Activated CD4-positive, alpha-beta T cell treated with anti-CD3 and anti-CD28 coated beads, Interleukin-2, Interleukin-4, amounts not matched to agents 100 ng/mL and 50 ng/mL, durations not matched to agents 16 hours and 8 hours (primary cell): ENCODE measurements at places on chromosomes 11 and 22.
A peak's percentile ranks its signal among the peaks of the same experiment; 100 is the strongest.

DNA sequence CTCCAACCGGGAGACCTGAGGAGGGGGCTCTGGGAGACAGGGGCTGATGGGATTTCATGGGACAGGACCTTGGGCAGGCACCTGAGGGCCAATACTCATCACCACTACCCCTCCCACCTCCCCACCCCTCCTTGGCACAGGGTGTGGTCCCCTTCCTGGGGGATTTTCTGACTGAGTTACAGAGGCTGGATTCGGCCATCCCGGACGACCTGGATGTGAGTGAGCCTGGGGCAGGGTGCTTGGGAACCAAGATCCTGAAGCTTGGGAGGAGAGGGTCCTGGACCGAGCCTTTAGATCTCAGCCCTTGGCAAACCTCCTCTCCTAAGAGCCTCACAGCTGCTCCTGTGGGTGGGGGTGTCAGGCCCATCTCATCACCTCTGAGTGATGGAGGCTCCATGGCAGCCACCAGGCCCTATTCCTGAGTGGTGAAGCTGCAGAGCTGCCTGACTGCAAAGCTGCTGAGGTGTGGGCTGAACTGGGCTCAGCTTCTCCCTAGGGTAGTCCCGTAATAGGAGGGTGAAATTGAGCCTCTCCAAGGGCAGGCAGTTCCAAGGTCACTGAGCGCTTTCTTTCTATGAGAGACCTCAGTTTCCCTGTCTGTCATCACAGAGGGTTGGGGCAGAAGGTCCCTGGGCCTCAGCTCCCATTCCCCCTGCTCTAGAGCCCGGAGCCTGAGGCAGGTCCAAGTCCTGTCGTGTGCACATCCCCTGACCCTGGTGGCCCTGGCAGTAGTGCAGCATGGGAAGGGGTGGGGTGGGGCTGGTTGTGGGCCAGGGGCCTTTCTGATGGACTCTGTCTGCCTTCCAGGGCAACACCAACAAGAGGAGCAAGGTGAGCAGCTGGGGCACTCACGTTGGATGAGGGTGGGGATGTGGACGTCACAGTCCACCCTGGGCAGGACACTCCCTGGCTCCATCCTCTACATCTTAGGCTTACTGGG, 6.5 kb downstream of the RGL4 start:
- DNase-seq, result no peak

GRCh38 chr11:36534276-36534840, 24.3 kb upstream of the TRAF6 start:
- no peak for DNase-seq

GRCh38 chr11:128026596-128026995, 560.8 kb downstream of the ETS1 start:
- no peak for DNase-seq

- DNase-seq, result no peak
These were observed 9.8 kb upstream of the CARD16 start for GRCh38 chr11:105054723-105055493.

GRCh38 chr22:37970864-37971263, 13.5 kb downstream of the SOX10 start:
- DNase-seq, result no peak

GRCh38 chr11:62554387-62555167, 8.0 kb upstream of the AHNAK start:
- no peak for DNase-seq

DNA sequence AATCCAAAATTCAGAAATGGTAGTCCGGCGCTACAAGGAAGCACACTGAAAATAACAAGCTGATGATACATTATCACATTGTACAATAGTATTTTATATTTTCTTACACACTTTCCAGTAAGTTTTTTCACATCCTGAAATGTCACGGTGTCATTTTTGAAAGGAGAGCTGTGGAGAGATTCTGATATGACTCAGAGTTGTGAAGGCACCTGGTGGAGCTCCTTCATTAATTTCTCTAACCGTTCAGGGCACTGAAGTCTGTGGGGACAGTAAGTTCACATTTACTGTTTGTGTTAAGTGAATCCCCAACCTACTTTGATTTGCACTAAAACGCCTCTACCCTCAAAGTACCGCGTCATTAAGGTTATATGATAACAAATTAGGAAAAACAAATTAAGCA, 13.3 kb downstream of the LDHAL6A start:
- peak; percentile 57 for DNase-seq

DNA sequence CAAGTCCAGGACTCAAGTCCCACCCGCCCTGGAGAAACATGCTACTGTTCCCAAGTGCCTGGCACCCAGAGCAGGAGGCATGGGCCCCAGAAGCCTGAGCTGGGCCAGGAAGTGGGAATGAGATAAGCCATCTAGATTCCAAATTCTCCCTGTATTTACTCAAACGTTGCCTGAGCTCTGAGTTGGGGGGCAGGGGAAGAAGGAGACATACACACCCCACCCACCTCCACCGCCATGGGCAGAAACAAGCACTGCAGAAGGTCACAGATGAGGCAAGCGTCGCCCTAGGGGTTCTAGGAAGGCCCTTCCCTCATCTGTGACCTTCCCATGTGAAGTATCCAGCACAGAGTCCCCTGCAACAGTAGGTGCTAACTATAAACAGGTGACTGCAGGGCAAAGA, 54.0 kb downstream of the PLEKHA7 start:
- DNase-seq, result no peak
